CD4-positive, alpha-beta T cell treated with Interleukin-12 subunit alpha and Interleukin-12 subunit beta, for 1 hour (primary cell): ENCODE measurements at places on chromosomes 5 and 9.

DNA sequence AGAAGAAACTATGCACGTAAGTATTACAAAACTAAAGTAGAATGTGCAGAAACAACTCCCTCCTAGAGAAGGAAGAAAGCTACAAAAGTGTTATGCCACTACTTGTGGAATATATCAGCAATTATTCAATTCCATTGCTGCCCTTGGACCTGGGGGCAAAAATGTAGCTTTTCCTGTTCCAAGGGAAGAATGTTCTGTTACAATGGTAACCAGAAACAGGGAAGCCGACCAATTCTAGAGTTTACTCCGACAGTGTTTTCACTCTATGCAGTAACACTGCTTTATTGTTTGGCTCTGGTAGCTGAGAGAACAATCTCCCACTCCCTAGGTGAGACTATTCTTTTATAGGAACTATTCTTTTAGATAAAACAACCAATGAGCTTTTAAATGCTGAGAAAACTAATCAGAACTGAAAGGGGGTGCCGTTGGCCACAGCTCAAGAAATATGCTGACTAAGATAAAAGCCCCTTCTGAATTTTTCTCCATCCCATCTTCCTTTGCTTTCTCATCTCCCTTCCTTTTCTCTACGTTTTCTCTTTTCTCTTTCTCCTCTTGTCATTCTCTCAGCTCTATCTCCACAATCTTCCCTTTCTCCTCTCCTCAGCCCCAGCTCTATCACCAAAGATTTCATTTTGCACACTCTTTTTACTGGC lies 54.1 kb downstream of the SLC1A3 start:
- no peak for DNase-seq

GRCh38 chr9:38018958-38019602 lies 49.9 kb downstream of the SHB start:
- no peak for DNase-seq

DNA sequence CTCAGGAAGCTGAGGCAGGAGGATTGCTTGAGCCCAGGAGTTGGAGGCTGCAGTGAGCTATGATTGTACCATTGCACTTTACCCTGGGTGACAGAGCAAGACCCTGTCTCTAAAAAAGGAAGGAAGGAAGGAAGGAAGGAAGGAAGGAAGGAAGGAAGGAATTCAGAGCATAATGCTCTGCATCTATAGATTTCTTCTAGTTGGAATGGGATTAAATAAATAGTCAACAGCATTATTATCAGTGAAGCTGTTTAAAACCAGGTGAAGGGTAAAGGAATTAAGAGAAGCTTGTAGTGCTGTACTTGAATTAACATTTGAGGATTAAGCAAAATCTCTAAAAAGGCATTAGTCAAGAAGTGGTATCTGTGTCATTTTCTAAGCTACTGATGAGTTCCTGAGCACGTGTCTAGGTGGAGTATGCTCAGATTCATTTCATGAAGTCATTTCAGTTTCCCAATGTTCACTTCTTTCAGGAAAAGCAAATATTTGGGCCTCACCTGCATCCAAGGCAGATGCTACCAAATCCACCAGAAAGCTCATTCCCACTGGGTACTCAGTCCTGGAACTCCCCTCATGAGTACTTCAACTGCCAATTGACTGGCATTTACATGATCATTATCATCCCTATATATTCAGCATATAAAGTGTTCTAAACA lies 8.4 kb downstream of the PDE6A start:
- no peak for DNase-seq

- no peak for DNase-seq
These were observed 68.4 kb downstream of the CAST start for GRCh38 chr5:96730586-96730985.

DNA sequence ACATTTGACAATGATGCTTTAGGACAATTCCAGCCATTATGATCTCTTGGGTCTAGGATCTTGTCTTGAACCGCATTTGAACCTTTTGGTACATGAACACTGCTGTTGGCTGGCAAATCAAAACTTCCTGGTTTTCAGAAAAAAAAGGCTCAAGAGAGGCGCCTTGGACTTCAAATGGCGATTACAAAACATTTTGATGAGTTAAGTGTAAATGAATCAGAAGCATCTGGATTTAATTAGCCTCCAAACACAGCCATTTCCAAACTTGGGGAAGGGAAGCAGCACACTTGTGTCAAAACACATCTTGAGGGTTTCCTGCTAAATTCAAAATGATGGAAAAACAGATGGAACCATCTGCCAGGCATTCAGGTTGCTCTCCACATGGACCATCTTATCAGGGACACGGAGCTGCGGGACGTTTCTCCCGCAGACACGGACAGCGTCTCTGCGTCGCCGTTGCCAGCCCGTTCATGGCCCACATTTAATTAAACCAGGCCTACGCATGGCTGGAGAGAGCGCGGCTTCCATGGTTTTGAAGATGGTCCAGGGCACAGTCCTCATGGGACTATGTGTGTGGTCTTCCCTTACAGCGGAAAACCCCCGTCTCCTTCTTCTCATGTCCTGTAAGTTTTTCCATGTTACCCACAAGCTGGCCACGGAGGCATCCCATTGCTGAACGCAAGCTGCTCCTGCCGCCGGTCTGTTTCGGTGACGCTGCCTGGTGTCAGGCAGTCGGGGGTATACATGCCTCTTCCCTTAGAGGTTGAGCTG lies 55.8 kb upstream of the PTCH1 start:
- no peak for DNase-seq

DNA sequence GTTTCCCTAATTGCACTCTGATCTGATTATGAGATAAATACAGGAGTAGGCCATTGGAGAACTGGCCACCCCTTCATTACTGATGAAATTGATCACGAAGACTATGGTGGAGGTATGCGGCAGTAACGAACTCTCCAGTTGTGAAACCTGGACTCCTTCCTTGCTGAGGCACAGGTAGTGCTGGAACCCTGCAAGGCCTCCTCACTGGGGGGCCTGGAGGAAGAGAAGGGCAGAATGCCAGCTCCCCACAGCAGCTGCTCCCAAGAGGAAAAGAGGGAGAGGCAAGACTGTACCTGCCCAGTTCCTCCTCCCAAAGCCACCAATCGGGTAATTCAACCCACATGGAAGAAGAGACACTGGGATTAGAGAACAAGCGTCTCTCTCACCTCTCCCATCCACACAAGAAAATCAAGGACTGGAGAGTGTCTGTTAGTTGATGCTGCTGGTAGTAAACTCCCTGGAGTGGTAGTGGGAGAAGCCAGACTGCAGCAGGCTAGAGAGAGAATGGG lies 19.1 kb upstream of the TRIO start:
- DNase-seq: no peak

GRCh38 chr5:100772006-100772405 lies 131.1 kb downstream of the ST8SIA4 start:
- DNase-seq: no peak

- no peak for DNase-seq
These were observed 23.4 kb upstream of the GABRP start for GRCh38 chr5:170760113-170760512.

GRCh38 chr5:22070186-22070728 lies 782.9 kb downstream of the CDH12 start:
- DNase-seq: no peak

GRCh38 chr5:122202952-122203351 lies 73.6 kb downstream of the ZNF474 start:
- DNase-seq: no peak

DNA sequence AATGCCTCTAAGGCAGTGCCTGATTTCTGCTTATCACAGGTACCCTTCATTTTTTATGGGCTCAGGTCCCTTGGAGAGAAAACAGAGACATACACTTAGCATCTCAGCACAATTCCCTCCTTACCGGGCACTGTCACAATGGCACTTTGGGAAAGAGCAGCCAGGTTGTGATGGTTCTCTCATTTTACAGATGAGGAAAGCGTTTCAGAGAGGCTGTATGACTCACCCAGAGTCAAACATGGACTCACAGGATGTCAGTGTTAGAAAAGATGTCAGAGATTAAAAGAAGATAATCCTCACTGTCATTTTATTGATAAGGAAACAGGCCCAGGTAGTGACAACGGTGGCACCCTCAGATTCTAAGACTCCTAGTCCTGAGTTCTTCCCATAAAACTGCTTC lies 12.0 kb upstream of the SLC31A2 start:
- DNase-seq: no peak

GRCh38 chr5:53100606-53101005 lies 9.0 kb downstream of the MOCS2 start:
- DNase-seq: no peak

DNA sequence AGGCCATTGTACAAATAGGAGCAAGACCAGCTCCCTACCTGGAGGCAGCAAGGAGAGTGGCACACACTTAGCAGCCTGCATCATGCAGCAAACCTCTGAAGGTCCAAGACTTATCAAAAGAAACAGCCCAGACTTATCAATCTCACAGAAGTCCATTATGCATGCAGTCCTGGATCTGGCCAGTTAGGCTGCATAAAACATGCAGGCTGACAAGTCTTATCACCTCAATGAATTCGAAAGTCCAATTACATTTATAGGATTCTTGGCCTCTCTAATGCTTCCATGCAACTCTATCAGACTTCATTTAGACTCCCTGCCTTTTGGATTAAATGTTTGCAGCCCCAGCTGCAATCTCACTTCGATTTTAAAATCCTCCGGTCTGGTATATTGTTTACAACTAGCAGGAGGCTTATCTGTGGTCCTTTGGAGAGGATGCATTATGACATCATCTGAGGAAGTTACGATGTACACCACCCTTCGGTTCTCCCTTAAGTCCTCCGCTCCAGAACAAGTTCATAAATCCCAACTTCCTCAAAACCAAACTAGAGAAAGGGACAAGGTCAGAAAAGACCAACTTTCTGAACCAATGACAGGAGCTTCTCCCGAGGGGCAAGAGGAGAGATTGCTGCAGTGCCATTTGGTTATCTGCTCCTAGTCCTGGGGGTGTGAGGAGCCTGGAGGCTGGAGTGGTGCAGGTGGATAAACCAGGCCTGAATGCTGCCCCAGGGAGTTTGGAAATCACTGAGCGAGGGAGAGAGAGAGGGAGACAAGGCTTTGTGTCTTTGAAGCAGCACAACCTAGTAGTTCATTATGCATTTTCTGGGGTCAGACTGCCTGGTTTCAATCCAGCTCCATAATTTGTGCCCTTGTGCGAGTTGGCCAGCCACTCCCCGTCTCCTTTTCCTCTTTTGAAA lies 313.9 kb downstream of the TLE1 start:
- no peak for DNase-seq

DNA sequence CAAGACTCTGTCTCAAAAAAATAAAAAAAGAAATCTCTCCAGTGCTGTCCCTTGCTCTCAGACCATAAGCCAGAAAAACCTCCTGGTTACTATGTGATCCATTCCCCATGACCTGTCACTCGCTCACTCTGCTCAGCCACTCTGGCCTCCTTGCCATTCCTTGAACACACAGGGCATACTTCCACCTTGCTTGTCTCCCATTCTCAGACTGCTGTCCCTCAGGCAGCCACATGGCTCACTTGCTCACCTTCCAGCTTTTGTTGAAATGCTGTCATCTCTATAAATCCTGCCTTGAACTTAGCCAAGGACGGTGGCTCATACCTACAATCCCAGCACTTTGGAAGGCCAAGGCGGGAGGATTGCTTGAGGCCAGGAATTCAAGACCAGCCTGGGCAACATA lies 82.9 kb downstream of the UGCG start:
- no peak for DNase-seq

- peak; percentile 77 for DNase-seq
These were observed 40.3 kb upstream of the TNFAIP8 start for GRCh38 chr5:119315516-119315949.

- no peak for DNase-seq
These were observed 35.8 kb downstream of the PJA2 start for GRCh38 chr5:109373932-109374331.

GRCh38 chr9:128159522-128159783 lies 612 bp upstream of the BBLN start:
- DNase-seq: peak; percentile 74

DNA sequence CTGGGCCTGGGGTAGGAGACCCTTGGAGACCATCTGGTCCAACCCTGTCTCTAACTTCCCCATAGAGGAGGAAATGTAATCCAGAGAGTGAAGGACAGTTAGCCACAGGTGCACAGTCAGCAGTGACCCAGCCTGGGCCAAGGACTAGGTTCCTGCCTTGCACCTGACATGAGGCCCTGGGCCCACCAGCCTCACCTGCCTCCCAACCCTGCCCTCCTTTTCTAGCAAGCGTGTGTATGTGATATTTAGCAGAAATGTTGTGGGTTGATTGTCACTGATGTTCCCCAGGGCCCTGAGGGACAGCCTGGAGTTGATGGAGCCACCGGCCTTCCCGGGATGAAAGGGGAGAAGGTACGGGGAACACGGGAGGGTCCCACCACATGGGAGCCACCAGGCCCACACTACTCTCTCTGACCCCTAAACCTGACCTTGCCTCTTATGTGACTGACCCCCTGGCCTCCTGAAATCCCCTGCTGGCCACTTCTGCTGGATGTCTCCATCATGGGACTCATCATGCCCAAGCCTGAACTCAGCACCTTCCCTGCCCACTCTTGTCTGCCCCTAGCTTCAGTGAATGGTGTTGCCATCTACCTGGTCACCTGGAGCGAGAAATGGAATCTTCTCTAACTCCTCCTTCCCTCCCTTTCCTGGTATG lies 79.2 kb upstream of the TGFBR1 start:
- DNase-seq: no peak

DNA sequence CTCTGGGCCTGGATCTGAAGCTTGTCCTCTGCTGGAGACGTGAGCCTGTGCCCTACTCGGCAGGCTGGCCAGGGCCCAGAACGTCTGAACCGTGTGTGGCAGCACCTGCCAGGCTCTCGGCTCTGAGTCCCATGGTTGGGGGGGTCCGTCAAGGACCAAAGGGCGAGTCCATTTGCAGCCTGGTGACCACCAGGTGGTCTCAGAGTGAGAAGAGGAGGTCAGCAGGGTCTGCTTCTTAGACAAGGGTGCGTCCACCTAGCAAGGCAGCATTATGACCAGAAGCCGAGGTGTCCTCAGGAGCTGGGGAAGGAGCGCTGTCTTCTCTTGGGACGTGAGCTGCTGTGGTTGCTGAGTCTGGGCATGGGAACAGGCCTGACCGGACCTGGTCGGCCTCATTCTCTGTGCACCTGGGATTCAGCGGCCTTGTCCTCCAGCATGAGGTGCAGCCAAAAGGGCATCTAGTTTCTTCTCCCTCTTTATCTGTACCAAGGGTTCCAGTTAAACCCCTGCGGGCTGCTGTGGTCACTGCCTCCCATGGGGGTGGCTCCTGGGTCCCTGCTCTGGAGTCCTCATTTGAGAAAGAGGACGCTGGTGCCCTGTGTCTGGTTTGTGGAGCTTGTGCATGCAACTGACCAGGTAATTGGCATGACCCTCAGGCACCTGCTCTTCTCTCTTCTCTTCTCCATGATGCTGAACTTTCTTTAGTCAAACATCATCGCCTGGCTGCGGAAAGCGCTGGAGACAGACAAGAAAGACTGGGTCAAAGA lies 14.4 kb downstream of the EXOC3 start:
- DNase-seq: no peak

GRCh38 chr9:76594764-76595424 lies 135.9 kb downstream of the GCNT1 start:
- no peak for DNase-seq

DNA sequence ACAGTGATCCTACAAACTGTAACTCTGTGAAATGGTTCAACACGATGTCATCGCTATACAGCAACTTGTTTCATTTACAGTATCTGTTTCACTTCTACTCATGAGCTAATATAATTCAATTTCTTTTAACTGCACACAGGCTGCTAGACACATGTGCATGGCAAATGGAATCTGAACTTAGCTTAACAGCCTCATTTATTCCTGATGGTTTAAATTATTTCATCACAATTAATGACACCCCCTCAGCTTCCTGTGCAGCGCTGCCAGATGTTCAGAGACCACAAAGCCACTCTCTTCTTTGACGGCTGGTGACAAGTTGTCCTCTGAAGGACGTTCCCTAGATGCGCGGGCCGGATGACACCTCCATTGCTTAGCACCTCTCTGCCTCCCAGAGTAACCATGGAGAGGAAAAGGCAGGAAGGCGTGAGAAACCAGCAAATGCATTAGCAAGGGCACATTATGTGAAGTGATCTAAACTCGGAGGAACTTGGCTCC lies 191.1 kb downstream of the BNC2 start:
- DNase-seq: no peak
